ENCODE measurements at places on chromosomes 1 and 21.

- DNase-seq, result no peak
Measured at GRCh38 chr1:210293171-210293607, 35.5 kb upstream of the HHAT start.

DNA sequence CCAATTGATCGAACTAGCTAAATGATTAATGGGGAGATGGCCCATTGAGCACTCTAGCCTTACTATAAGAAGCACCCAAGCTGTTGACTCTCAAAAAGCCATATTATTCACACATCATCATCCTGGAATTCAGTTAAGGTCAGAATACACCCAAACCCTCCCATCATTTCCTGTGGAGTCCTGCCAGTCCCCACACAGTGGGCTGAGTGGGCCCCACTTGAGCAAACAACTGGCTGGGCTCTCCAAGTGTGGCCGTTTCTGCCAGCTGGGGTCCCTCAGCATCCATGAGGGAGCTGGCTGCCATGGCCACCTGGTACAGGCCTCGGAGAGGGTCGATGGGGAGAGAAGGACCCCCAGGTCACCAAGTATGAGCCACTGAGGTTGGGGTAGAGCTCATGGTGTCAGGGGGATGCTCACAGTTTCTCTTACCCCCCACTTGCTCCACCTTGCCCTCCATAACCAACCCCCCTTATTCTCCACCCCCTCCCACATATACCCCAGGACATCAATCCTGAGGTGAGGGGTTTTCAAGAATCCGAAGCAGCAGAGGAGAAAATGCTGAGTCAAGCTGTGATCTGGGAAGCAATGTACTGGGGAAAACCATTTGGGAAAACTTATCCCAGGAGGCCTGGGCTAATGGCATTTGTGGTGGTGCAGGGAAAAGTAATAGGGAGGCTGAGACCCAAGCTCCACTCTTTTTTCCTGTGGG is 60.3 kb downstream of the UBE2T start:
- DNase-seq, result no peak

- DNase-seq, result peak; percentile 55
Measured at GRCh38 chr1:111570781-111571181, 48.8 kb upstream of the RAP1A start.

DNA sequence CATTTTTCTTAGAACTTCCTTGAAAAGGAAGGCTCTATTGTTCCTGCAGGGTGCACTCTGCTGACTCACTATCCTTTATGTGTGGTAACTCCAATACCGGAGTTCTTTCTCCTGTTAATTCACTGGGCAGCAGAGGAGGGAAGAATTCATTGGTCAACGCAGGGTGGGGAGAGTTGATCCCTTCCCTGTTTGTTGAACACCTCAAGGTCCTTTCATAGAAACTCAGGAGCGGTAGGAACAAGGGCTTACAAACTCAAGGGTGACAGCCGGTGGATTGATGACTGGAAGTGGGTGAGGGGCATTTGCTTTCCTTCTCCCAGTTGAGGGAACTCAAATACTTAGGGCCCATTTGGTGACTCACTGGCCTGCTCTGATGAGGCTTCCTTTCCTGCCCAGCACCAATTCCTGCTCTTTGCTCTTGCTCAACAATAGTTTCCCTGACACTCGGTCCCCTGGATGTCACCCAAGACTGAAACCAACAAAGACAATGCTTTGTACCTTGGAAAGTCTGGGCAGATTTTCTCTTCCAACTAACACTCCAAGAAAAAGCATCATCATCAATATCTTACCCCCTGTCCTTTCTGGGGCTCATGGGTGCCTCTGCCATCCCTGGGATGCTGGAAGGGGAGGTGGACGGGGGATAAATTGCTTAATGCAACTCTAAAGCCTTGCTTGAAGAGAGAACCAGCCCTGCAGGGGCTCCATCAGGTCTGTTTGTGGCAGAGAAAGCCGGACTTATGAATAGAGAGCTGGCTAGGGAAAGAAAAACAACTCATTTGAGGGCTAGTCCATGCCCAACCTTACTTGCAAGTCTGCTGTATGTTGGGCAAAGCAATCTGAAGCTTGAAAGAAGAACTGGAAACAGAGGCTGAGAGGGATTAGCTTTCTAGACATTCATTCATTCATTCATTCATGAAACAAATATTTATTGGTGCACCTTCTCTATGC is 9.3 kb downstream of the SLC26A9 start:
- no peak for DNase-seq

- DNase-seq, result no peak
Measured at GRCh38 chr21:45430521-45431501, 25.8 kb downstream of the COL18A1 start.

DNA sequence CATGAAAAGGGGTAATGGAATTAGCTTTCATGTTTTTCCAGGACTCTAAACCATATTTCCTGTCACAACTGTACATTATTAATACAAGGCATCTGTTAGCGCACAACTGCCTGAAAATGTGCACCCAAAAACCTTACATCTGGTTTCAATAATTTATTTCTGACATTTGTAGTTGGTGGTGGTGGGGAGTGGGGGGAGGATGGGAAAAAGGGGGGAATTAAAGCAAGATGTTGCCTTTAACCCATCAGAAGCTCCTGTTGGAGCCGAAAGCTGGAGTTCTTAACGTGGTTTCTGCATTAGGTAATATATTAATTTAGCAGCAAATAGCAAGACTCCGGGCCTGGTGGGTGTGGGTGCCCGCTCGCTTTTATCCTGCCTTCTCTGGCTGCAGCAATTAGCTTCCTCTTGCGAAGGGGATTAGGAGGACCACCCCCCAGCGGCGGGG is 36.9 kb upstream of the HHAT start:
- DNase-seq, result no peak

- peak; percentile 47 for DNase-seq
Measured at GRCh38 chr1:100443811-100444571, 91.7 kb downstream of the CDC14A start.

- DNase-seq, result peak; percentile 71
Measured at GRCh38 chr1:150561254-150561973, 12.2 kb downstream of the ADAMTSL4 start.

- DNase-seq, result no peak
Measured at GRCh38 chr21:40730426-40730800, 116.5 kb downstream of the DSCAM start.

DNA sequence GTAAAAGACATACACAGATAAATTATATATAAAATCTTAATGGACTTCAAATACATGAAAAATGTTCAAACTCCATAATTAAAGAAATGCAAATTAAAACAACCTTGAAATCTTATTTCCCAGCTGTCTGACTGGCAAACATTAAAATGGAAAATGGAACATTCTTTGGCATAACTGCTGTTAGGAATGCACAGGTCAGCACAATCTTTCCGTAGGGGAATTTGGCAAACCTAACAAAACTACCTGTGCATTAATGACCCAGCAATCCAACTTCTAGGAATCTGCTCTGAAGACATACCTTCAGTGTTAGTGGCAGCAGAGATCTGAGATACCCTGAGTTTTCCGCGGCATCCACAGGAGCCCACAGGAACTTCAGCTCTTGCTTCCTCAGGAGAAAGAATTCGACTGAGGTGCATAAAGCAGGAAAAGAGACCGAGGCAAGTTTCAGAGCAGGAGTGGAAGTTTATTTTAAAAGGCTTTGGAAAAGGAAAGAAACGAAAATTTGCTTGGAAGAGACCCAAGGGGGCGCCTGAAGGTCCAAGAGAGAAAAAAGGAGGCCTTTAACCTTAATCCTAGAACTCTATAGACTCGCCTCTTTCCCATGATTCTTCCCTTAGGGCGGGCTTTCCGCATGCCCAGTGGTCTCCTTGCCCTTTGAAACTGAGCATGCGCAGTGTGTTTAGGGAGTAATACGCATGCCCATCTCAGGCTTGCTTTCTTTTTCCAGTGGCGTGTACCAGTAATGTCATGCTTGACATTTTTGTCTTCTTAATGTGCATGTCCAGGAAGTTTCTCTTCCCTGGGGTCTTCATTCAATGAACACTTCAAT is 24.8 kb downstream of the LYPD8 start:
- DNase-seq, result no peak
